Tibial artery (tissue), 4 donors: ENCODE measurements at places on chromosomes 7 and 10.

- no peaks in the 10 kb centered on the region for H3K36me3 ChIP-seq
- H3K27ac ChIP-seq, result no peak overlapping the region
- DNase-seq, result no peak
- no peaks in the 10 kb centered on the region for H3K4me1 ChIP-seq
- no peak overlapping the region for H3K4me3 ChIP-seq
These were observed 219.0 kb upstream of the ZMIZ1 start for GRCh38 chr10:78849731-78850130.

DNA sequence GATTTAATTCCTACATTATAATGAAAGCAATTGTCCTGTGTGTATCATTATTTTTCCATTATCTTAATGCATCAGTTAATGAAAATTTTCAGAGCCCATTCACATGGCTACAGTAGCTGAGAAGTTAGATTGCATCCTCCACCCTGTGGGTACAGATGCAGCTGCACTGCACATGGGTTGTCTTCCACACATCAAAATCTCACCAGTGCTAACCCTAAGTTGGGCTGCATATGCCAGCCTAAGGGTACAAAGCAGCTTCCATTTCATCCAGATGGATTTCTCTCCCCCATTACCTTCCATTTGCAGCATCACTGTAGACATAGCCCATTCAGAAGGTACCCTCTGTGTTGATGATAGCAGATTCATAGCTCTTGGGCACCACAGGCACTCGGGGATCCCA, 74.7 kb upstream of the WDR11 start:
- no peaks in the 10 kb centered on the region for H3K4me1 ChIP-seq
- no peak for DNase-seq
- H3K4me3 ChIP-seq, result no peak overlapping the region
- no peak overlapping the region for H3K27ac ChIP-seq

DNA sequence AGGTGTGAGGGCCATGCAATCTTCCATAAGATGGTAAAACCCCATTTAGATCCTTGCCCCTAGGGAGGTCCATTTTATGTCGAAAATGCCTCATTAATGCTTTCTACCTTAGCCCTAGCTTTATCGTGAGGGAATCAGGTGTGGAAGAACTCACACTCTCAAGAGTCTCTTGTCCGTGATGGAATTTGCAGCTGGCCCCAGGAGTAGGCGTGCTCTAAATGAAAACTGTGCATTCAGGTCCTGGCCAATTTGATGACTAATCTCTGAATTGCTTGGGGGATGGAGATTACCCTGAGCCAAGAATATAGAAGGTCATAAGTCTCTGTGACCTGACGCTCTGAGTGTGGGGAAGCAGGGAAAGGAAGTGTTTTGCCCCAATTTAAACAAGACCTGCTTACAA, 6.6 kb downstream of the C10orf90 start:
- no peak overlapping the region for H3K27ac ChIP-seq
- H3K4me3 ChIP-seq, result no peak overlapping the region
- H3K27me3 ChIP-seq, result peaks cover 4% of the 10 kb centered on the region

DNA sequence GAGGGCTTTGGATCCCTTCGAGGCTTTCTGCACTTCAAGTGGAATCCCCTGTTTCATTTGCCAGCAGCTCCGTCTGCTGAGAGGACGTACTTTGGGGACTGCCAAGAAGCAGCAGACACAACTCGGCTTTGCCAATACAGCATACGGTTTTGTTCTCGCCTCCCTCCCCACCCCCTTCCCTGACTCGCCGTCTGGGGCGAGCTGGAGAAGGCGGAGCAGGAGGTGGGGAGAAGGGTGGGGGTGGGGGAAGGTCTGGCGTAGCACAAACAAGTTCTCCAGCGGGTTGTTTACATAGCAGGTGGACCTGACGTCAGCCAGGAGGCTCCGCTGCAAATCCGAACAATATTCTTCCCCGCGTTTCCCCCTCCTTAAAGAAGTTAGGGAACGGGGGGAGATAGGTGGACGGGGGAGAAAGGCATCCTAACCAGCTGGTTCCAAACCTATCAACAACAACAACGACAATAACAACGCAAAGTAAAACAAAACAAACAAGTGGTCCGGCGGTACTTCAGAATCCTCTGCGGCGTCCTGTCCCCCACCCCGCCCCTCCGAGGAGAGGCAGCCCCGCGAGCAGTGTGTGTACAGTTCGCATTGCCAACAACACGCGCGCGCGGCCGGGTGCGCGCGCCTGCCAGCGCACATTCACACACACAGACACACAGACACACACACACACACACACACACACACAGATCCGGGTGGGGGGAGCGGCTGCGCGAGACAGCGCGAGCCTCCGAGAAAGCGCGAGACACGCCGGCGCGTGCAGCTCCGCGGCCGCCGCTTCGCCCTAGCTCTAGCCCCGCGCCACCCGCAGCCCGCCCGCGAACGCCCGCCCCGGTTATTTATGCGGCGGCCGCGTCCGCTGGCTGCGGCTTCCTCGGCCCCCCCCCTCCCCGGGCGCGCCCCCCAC, 167.0 kb upstream of the PPP1R3A start:
- DNase-seq, result peak; percentile 78
- H3K4me3 ChIP-seq, result peak overlapping the region; percentile 86

- no peak for DNase-seq
- no peaks in the 10 kb centered on the region for H3K4me1 ChIP-seq
- no peak overlapping the region for H3K4me3 ChIP-seq
- no peaks in the 10 kb centered on the region for H3K36me3 ChIP-seq
- peaks cover 8% of the 10 kb centered on the region for H3K27me3 ChIP-seq
- H3K27ac ChIP-seq, result no peak overlapping the region
These were observed 11.5 kb upstream of the DLD start for GRCh38 chr7:107879400-107880035.

DNA sequence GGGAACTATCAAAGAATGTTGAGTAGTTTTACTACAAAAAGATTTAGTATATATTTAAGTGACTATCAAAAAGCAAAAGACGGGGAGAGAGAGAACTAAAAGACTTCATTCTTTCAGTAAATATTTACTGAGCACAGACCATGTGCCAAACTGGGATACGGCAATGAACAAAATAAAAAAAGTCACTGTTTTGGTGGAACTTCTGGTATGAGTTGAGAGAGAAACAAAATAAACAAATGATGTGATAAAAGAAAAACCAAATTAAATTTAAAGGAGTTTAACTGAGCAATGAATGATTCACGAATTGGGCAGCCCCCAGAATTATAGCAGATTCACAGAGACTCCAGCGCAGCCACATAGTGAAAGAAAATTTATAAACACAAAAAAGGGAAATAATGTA, 17.8 kb upstream of the AKAP9 start:
- no peak overlapping the region for H3K4me3 ChIP-seq
- H3K27ac ChIP-seq, result no peak overlapping the region
- H3K27me3 ChIP-seq, result no peaks in the 10 kb centered on the region
- H3K4me1 ChIP-seq, result no peaks in the 10 kb centered on the region
- no peaks in the 10 kb centered on the region for H3K36me3 ChIP-seq

GRCh38 chr7:65750511-65751344, 122.1 kb upstream of the VKORC1L1 start:
- H3K4me1 ChIP-seq, result no peaks in the 10 kb centered on the region
- H3K27me3 ChIP-seq, result no peaks in the 10 kb centered on the region
- DNase-seq, result peak; percentile 93
- peaks cover 6% of the 10 kb centered on the region for H3K36me3 ChIP-seq
- H3K27ac ChIP-seq, result peak overlapping the region; percentile 91

DNA sequence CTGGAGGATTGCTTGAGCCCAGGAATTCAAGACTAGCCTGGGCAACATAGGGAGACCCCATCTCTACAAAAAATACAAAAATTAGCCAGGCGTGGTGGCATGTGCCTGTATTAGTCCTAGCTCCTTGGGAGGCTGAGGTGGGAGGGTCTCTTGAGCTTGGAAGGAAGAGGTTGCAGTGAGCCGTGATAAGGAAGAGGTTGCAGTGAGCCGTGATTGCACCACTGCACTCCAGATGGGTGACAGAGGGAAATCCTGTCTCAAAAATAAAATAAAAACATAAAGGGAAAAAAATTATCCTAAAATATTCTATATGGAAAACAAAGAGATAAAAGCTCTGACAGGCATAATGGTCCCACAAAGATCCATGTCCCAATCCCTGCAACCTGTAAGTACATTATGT, 87.9 kb upstream of the KAT6B start:
- H3K4me1 ChIP-seq, result no peaks in the 10 kb centered on the region
- no peaks in the 10 kb centered on the region for H3K36me3 ChIP-seq
- no peak overlapping the region for H3K27ac ChIP-seq
- H3K4me3 ChIP-seq, result no peak overlapping the region

DNA sequence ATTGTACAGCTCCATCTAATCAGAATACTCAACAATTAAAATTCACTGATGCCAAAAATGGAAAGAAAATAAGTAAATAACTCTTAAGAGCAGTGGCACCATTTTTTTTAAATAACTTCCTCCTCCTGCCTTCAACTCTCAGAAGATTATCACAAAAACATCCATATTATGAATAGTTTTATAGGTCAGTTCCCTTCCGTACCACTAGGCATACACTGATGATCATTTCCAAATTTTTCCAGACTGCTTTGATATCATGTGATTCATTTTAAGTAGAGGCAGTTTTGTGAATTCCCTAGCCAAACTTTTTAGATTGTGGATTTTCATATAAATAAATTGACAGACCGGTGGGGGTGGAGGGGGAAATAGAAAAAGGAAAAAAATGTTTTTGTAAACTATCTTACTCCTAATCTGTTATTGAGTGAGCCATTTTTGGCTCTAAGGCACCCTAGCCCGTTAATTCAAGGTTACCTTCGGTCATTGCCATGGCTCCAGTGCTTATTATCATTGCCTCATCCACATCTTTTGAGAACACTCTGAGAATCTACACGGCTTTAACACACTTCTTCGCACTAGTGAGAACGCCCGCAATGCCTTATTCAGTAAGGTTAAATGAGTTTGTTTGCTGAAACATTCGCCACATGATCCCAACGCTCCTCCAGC, 1.0 kb downstream of the FAM107B start:
- no peak overlapping the region for H3K27ac ChIP-seq
- no peaks in the 10 kb centered on the region for H3K27me3 ChIP-seq
- H3K4me1 ChIP-seq, result no peaks in the 10 kb centered on the region
- H3K4me3 ChIP-seq, result no peak overlapping the region
- DNase-seq, result no peak

- H3K36me3 ChIP-seq, result no peaks in the 10 kb centered on the region
- DNase-seq, result no peak
- H3K27ac ChIP-seq, result no peak overlapping the region
These were observed 16.6 kb downstream of the GTF2I start for GRCh38 chr7:74674166-74674565.

- no peak for DNase-seq
- peak overlapping the region; percentile 97 for H3K27ac ChIP-seq
- H3K4me1 ChIP-seq, result peaks cover 55% of the 10 kb centered on the region
- H3K4me3 ChIP-seq, result peak overlapping the region; percentile 95
- no peaks in the 10 kb centered on the region for H3K27me3 ChIP-seq
These were observed 23.6 kb upstream of the ZRANB1 start for GRCh38 chr10:124918191-124918830.

DNA sequence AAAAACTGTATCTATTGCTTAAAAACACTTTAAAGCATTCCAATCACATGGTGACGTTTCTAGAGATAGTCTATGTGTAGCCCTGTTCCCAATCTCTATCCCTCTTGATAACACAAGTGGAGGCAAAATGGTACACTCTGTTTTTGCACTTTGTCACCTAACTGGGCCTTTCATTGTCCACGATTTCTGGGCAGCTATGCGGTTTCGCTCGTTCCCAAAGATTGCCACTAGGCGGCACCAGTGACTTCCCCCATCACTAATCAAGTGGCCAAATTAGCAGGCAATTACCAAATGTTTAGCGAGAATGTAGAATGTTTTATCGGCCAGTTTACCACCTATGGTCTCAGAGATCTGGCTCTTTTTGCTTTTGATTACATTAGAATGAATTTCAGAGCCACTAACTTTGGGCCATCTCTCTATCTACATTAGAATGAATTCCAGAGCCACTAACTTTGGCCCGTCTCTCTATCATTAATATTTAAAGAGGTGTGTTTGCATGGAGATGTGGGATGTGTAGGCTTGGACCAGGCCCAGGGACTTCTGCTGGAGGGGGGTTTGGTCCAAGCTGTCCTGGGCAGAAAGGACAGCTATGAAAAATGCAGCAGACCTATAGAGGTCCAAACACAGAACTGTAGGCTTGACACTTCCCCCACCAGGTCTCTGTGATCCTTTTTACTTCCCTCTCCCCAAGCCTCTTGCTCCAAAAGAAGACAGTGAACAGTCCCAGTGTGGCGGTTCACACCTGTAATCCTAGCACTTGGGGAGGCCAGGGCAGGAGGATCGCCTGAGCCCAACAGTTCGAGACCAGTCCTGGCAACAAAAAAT, 90.1 kb downstream of the EPC1 start:
- H3K36me3 ChIP-seq, result no peaks in the 10 kb centered on the region
- peak; percentile 76 for DNase-seq
- H3K27me3 ChIP-seq, result no peaks in the 10 kb centered on the region
- no peak overlapping the region for H3K27ac ChIP-seq
- H3K4me3 ChIP-seq, result no peak overlapping the region

DNA sequence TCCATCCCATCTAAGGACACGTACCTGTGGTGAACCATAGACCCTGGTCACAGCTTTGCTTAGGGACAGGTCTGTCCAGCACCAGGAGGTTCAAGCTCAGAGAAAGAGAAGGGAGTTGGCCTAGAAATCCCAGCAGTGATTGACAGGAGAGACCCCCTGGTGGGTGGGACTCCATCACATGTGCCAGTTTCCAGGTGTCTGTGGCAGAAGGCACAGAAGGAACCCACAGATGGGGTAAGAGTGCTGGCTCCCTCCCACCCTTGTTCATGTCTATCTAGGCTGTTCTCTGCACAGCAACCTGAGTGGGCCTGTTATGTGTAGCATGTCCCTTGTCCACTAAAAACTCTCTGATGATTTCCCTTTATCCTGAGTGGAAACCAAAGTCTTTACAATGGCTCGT, 54.0 kb upstream of the GRB10 start:
- H3K4me1 ChIP-seq, result peaks cover 19% of the 10 kb centered on the region
- H3K4me3 ChIP-seq, result no peak overlapping the region
- no peak overlapping the region for H3K27ac ChIP-seq
- H3K36me3 ChIP-seq, result no peaks in the 10 kb centered on the region
- peaks cover 3% of the 10 kb centered on the region for H3K27me3 ChIP-seq
